ENCODE measurements at places on chromosomes 12 and 14.

DNA sequence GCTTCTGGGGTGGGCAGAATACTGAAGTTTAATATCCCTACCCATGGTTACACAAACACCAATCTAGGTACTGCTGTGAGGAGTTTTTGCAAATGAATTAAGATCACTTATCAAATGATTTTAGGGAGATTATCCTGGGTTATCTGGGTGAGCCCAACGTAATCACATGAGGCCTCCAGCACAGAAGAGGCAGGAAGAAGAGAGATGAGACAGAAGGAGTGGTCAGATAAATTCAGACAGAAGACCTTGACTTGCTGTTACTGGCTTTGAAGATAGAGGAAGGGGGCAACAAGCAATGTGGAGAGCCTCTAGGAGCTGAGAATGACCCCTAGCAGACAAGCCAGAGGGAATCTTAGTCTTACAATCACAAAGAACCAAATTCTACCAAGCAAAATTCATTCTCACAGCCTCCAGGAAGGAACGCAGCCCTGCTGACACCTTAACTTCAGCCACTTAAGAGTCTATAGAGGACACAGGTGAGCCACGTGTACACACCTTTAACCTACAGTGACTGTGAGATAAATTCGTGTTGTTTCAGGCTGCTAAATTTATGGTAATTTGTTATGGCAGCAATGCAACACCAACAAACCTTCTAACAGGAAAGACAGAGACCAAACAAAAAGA, 49.4 kb downstream of the FERMT2 start:
- no peak for DNase-seq

- no peak for DNase-seq
These were observed 214.9 kb upstream of the DDHD1 start for GRCh38 chr14:53368066-53368465.

GRCh38 chr14:64201921-64202545, 92.1 kb downstream of the ESR2 start:
- no peak for DNase-seq

- no peak for DNase-seq
These were observed 67.4 kb upstream of the SLC38A2 start for GRCh38 chr12:46439793-46440511.

DNA sequence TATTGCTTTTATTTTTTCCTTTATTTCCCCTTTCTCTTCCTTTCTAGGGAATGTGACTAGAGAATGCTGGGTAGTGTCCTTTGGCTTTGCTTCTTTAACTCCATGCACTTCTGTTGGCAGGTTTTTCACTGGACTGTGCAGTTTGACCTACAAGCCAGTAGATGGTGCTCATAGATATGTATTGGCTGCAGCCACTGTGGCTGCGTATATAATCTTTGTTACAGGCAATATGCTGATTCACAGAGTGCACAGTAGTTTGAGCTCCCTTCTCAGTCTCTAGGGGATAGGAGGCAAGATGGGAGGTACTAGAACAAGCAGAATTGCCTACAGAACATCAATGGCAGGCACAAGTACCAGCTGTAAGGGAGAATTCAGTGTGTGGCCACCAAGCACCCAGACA, 503.5 kb downstream of the LRFN5 start:
- DNase-seq: no peak

- DNase-seq: no peak
These were observed 197.3 kb upstream of the PPFIA2 start for GRCh38 chr12:81956468-81956860.

- peak; percentile 85 for DNase-seq
These were observed 3.8 kb upstream of the SMARCC2 start for GRCh38 chr12:56193025-56193578.

GRCh38 chr12:19223018-19223417, 93.5 kb downstream of the PLEKHA5 start:
- DNase-seq: no peak

GRCh38 chr14:102731871-102732800, 45.1 kb upstream of the TRAF3 start:
- DNase-seq: no peak

- DNase-seq: no peak
These were observed 423.7 kb downstream of the LRIG3 start for GRCh38 chr12:58496411-58497190.

- DNase-seq: no peak
These were observed 67.7 kb upstream of the CD163 start for GRCh38 chr12:7571257-7571656.

DNA sequence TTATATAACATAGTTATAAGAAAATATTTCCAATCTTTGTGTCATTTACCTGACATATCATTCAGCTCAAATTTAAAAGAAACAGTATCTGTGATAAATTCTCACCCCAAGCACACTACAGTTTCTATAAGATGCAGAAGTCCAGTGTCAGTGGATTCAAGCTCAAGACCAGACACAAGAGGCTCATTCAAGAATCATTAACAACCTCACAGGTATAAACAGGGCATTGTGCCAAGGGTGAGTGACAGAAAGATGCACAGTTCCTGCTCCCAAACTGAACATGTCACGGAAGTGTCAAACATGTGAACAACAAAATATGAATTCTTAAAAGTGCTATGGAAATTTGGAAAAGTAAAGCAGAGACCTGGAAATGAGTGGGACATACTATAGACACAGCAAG, 12.8 kb downstream of the ATP2B1 start:
- DNase-seq: no peak

GRCh38 chr14:75715926-75716780, 55.1 kb downstream of the TTLL5 start:
- DNase-seq: no peak

DNA sequence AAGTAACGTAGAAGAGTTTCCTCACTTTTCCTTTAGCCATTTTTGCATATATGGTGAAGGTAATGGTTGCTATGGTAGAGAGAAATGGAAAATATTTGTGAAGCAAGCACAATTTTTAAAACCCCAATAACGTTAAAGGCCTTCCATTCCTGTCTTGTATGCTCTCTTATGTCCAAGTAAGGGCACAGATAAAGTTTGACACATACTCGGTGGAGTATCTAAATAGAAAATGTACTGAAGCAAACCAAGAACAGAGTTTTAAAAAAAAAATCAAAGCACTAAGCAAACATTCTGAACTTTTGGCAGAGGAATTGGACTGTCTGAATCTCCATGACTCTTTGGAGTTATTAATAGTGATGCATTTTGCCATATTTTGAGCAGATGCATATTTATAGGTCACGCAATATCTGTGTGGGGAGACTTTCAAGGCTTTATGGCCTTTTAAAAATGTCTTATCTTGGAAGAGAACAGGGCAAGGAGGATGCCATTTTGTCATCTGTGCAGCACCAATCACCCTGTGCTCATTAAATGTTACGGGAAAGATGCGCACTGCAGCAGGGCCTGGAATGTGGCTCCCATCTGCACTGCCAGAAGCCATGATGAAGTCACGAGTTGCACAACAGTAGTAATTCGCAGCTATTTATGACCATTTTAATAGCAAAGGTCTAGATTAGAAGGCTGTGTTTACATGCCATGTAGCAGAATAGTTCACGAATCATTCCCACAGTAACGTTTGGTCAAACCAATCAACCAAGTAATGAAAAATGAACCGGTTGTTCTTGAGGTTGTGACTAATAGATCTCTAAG, 23.3 kb upstream of the AMIGO2 start:
- DNase-seq: peak; percentile 66

GRCh38 chr12:587132-588023, 75.9 kb downstream of the NINJ2 start:
- DNase-seq: no peak

DNA sequence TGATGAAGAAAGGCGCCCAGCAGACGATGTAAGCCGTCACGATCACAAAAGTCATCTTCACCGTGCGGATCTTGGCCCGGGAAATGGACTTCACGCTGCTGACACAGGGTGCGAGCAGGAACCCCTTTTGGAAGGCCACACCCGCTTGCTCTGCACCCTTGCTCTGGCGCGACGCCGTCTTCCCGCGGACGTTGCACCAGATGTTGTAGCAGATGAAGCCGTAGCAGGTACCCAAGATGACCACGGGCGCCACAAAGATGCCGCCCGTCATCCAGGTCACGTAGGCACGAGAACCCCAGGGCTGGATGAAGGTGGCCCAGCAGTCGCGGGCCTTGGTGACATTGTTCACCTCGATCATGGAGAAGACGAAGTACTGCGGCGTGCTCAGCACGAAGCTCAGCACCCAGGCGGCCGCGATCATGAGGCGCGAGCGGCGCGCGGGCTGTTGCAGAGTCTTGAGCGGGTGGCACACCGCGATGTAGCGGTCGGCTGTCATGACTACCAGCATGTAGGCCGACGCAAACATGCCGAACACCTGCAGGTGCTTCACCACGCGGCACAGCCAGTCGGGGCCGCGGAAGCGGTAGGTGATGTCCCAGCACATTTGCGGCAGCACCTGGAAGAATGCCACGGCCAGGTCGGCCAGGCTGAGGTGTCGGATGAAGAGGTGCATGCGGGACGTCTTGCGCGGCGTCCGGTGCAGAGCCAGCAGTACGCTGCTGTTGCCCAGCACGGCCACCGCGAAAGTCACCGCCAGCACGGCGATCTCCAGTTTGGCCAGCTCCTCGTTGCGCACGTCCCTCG, 890 bp downstream of the AVPR1A start:
- peak; percentile 42 for DNase-seq

DNA sequence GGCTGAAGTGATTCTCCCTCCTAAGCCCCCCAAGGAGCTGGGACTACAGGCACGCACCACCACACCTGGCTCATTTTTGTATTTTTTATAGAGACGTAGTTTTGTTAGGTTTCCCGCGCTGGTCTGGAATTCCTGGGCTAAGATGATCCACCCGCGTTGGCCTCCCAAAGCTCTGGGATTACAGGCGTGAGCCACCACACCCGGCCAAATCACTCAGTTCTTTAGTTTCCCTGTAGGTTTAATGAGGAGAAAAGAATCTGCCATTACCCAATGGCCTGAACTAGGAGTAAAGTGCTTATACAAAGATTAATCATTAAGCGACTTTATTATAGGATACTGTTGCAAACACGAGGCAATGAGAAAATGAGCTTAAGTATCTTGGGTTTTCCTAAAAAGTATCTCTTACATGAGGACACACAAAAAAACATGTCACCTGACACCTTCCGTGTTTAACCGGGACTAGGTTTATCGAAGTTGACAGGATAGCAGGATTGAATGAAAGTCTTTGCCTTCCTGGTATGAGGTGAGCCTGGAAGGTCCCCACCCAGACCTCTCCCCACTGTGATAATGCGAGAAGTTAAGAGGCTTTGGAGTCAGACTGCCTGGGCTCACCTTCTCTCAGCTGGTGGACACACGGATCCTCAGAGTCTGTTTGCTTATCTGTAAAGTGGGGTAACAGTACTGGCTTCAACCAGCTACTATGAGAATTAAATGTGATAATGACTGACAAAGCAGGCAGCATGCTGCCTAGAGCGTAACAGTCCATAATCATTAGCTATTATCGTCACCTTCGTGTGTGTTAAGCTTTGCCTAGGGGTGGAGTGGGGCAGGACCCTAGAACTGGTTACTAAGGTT, 133.5 kb upstream of the KRAS start:
- DNase-seq: no peak

- DNase-seq: no peak
These were observed 9.2 kb downstream of the ATF7 start for GRCh38 chr12:53616950-53617349.

DNA sequence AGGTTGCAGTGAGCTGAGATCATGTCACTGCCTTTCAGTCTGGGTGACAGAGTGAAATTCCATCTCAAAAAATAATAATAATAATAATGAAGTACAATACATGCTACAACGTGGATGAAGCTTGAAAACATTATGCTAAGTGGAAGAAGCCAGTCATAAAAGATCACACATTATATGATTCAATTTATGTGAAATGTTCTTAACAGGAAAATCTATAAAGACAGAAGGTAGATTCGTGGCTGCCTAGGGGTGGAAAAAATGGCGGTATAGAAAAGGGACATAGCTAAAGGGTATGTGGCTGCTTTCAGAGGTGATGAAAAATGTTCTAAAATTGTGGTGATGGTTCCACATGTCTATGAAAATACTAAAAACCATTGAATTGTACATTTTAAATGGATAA, 41.0 kb upstream of the AMIGO2 start:
- no peak for DNase-seq

DNA sequence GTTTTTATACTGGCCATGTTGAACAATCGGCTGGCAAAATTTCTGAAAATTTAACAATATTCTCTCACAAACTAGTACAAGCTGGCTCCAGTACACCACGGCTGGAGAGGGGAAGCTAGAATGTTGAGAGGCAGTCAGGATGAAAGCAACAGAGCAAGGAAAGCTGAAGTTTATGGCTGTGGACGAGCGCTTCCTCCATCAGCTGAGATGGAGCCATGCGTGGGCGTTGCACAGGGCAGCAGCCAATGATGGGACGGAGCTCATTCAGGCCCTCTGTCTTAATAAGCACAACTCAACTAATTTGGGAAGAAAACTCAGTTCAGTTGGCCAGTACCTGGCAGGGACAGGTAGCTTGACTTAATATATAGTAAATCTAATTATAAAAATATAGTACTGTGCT, 14.1 kb upstream of the DCP1B start:
- DNase-seq: no peak

GRCh38 chr12:78035901-78036606, 205.4 kb downstream of the NAV3 start:
- no peak for DNase-seq

GRCh38 chr12:124581307-124582107, 14.1 kb upstream of the NCOR2 start:
- no peak for DNase-seq

- DNase-seq: no peak
These were observed 23.0 kb downstream of the PDE6H start for GRCh38 chr12:14995583-14996425.

GRCh38 chr12:42180990-42181596, 36.4 kb upstream of the GXYLT1 start:
- DNase-seq: no peak

DNA sequence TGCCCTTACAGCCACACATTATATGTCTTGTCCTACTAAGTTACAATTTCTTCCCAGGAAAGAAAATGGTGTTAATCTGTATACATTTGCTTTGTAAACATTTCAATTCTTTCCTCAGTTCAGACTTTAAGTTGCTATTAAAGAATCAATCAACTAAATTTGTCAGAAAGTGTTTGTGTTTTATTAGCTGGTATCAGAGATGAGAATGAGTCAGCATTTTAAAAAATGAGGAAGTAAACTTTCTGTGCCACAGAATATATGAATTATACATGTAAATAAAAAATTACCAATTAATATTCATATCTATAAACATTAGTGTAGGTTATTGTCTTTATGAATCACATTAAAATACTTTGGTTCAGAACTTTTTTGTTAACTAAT, 82.0 kb downstream of the LMO3 start:
- DNase-seq: no peak

GRCh38 chr14:34965912-34966311, 16.9 kb upstream of the SRP54 start:
- DNase-seq: no peak

Data from ureter (tissue), 1 donor.